NCI-H2029 treated with DMSO at 0.1 percent for 48 hours (cell line): ENCODE measurements at places on chromosomes 7 and 10.

GRCh38 chr7:133978502-133979295, 148.4 kb upstream of the LRGUK start:
- no peak for DNase-seq

DNA sequence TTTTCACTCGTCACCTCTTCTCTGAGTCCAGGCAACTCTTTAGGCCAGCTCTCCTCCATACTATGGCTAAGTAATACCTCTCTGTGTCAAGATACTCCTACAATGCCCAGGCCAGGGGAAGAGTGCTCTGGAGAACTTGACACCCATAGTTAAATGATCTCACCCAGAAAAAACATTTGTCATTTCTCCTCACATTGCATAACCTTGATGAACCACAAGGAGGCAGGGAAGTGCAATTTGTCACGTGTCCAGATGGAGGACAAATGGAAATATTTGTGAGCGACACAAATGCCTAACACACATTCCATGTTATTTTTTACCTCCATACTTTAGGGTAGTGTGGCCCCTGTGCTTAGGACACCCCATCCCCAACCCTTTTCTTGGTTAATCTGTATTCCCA, 78.3 kb downstream of the HTR7 start:
- DNase-seq, result no peak

- DNase-seq, result no peak
Observed at GRCh38 chr10:74099836-74100235, 50.8 kb downstream of the AP3M1 start.

- no peak for DNase-seq
Observed at GRCh38 chr7:158404031-158404761, 183.4 kb downstream of the PTPRN2 start.

DNA sequence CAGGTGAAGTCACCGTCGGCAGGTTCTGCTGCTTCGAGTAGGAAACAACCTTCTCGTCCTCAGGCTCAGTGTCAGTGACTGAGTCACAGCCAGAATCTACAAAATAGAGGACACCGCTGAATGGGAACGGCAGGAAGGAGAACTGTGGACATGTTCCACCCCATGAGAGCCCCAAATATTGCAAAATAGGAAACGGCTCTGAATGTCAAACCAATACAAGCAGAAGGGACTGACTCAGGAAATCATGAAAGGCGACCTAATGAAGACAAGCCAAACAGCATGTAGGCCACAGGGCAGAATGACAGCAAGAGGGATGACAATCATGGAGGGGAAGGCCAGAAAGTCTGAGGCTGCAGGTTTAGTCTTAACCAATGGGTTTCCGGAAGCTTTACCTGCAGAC, 63.5 kb downstream of the PIK3AP1 start:
- no peak for DNase-seq

DNA sequence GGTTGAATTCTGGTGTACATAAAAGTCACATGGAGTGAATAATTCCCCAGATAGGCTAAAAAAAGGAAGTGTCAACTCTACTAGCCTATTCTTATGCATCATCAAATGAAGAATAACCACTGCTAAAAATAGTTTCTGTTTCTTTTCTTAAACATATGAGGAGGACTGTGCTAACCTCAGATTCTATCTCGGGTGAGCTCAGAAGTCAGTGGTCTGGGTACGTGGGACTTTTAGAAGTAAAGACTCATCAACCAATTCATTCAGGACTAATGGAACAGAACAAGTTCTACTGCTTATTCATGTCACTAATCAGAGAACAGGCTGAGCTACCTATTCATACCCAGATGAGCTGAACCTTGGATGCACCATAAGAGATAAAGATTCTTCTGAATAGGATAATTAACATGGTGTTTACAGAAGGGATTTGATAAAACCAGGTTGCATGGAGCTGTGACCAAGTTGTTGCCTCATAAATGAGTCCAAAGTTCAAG, 9.5 kb upstream of the ASAH2 start:
- no peak for DNase-seq

GRCh38 chr10:131098416-131098952, 213.0 kb downstream of the TCERG1L start:
- no peak for DNase-seq

DNA sequence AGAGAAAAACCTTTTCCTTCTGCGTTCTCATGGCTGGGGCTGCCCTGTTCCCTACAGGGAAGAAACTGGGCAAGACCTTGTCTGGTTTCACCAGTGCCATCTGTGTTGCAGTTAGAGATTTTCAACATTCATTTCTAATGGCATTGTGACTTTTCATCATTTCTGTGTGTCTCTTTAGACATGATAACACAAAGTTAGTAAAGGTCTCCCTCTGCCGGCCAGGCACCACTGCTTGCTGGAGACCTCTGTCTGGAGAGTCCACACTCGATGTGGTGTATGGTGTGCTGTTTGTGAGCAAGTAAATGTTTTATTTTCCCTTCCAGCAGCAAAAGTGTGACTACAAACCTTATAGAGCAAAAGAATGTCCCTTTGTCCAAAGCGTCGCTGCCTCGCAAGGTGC, 213.5 kb downstream of the PAXIP1 start:
- no peak for DNase-seq

GRCh38 chr10:90193240-90193985, 492.0 kb downstream of the KIF20B start:
- no peak for DNase-seq

- no peak for DNase-seq
Observed at GRCh38 chr7:91892821-91893340, 12.4 kb upstream of the MTERF1 start.

GRCh38 chr7:35657125-35657524, 37.8 kb downstream of the HERPUD2 start:
- no peak for DNase-seq

DNA sequence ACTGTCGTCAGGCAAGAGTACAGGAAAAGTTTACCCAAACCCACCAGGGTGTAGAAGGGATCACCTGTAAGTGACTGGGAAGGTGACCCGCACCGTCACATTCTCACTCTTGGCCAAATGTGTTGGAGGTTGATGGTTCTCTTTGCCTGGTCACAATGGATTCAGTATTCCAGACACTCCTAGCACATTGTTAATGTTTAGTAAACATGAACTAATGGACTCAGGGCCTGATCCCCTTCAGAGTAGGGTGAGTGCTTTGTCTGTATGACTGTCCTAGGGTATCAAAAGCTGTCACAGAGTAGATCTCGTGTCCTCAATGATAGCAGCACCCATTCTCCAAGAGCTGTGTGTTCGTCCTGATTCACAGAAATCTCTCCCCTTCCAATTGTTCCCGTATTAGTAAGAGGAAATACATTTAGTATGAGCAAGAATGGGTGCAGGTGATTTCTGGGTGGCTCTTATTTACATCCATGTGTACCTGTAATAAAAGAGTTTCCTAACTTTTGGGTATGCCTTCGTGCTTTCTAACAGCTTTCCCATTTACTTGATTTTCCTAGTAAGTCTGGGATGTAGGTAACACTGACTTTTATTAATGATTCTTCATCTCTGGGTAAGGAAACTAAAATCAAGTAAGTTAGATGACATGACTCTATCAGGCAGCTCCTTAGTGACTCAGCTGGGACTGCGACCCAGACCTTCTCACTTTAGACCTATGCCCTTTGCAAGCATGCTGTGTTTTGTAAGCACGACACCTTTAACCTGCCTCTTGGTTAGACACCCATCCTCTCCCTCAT, 4.7 kb downstream of the EEPD1 start:
- DNase-seq, result no peak

DNA sequence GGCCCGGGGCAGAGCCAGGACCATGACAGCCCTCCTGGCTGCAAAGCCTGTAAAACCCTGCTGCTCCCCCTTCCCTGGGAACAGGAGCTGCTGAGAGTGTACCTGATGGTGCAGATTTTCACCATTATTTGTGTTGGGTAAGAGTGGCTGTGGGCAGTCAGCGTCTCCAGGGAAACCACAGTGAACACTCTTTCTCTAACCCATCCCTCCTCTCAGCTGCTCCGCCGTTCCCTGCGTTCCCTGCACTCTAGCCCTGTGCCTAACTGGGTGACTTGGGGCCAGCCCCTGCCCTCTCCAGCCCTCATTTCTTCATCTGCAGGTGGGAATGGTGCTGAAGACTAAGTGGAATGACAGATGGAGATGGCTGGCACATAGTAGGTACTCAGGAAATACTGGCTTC, 75.9 kb upstream of the PCBD1 start:
- DNase-seq, result no peak

DNA sequence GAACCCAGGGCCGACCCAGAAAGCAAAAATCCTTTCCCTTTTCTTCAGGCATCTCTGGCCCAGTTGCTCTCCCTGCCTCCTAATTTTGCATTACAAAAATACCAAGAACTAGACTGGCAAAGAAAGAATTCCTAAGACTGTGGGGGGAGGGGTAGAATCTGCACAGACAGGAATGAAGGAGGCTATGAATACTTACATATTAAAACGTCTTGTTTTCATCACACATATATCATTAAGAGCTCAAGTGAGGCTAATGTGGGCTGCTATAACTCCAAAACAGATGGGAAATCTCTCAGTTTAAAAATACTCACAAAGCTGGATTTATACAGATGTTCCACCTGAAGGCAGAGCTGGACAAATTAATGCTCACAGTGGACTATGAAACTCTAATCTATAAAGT, 29.2 kb upstream of the MKX start:
- no peak for DNase-seq

DNA sequence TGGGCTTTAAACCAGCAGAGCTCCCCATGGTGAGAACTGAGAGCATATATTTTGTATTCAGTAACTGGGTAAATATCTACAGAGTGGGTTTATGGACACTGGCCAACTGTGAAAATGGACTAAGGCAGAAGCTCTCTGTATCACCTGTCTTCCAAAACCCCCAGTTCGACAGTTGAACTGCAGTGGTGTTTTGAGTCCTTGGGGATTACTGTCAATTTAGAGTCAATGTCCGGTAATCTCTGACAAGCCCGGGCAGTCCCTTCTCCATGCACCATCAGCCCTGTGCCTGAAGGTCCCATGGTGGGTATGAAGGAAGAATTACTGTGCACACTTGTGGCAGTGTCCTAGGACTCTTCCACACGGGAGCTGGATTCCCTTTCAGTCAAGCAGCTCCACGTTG, 235.0 kb downstream of the CCSER2 start:
- no peak for DNase-seq

GRCh38 chr7:132130497-132130896, 445.8 kb downstream of the PLXNA4 start:
- DNase-seq, result no peak

DNA sequence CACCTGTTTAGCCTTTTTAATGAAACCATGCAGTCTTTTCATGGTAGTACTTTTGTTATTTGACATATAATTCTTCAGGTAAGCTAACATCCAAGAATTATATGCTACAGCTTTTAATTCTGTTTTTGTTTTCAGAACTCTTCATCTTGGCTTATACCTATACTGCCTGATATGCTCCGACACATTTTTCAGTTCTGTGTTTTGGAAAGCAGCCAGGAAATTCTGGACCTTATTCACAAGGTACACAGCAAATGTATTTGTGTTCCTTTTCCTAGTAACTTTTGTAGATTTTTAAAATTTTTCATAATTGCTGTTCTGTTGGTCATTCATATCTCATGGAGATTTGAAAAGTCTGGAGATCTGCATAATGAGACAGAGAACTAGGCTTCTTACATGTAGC, 56.7 kb downstream of the BTAF1 start:
- no peak for DNase-seq

DNA sequence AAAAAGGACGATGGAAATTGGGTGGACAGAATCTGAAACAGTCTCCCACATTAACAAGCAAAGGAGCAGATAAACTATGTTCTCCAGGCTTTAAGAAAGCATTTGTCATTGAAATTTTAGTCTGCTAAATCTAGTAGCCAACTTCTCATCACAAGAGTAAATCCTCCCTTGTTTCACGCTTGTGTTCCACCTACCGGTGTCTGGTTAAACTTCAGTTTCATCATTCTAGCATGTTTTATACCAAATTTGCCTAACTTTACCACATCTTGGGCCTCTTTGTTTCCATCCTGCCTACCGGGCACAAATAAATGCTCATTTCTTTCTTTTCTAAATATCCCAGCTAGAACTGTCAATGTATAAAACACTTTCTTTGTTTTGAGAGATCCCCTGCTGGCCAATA, 5.8 kb downstream of the LIPA start:
- no peak for DNase-seq

DNA sequence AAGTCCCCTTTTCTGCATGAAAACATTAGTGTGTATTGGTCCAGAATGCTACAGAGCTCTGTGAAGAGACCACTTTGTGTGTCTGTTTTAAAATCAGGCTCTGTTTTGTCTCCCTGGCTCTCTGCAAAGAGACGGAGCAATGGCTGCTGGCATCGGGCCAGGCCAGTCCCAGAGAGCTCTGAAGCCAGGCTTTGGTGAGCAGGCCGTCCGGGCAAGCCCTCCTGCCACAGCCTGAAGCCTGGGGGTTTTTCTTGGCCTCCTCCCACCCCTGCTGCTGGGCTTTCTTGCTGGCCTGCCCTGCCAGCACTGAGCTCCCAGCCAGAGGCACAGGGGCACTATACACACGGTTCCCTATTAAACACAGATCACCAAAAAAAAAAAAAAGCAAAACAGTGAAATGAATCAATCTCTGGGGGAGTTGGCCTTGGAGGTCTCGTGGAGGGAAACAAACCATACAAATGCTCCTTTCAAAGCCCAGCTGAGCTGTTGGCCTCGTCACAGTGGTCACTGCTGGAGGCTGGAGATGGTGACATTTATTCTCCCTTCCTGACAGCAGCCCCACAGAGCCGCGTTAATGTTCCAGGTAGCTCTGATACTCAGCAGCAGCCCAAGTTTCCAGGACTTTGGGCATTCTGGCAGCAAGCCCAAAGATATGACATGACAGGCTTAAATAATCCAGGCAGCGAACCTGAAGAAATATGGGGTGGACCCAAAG, 237.2 kb downstream of the TCF7L2 start:
- no peak for DNase-seq

DNA sequence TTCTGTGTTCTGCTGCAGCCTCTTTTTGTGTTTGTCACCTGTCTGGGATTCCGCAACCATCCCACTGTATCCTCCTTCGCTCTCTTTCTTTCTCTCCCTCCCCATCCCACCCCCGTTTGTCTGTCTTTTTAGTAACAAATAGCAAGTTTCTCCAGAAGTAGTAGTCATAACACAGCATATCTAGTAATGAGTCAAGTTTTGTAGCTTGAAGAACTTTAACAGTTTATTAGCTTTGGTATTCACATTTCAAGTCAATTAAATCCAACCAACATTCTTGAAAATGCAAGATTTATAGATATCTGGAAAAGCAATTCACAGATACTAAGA, 154.1 kb upstream of the MTPN start:
- DNase-seq, result no peak

- DNase-seq, result no peak
Observed at GRCh38 chr10:8969853-8970252, 915.4 kb downstream of the GATA3 start.

DNA sequence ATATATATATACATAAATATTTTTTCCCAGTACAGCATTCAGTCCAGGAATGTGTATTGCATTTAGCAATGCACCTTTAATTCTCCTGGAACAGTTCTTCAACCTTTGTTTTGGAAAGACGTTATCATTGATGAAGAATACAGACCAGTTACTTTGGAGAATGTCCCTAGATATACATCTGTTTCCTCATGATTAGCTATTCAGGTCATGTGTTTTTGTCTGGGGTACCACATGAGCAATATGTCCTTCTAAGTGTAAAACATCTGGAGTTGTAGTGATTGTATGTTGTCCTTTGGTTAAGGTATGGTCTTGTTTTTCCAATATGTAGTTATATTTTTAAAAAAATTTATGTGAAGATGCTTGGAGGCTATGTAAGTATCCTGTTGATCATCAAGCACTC, 10.2 kb downstream of the BZW2 start:
- no peak for DNase-seq

- DNase-seq, result no peak
Observed at GRCh38 chr10:110613341-110613995, 30.7 kb upstream of the RBM20 start.

GRCh38 chr10:76190634-76191270, 759.3 kb downstream of the LRMDA start:
- no peak for DNase-seq

GRCh38 chr7:8111282-8111960, 142.8 kb downstream of the GLCCI1 start:
- DNase-seq, result no peak
